ENCODE measurements at places on chromosomes 11 and 22.
A peak's percentile ranks its signal among the peaks of the same experiment; 100 is the strongest.

- DNase-seq: no peak
These were observed 387.1 kb downstream of the SOX6 start for GRCh38 chr11:15969281-15969680.

DNA sequence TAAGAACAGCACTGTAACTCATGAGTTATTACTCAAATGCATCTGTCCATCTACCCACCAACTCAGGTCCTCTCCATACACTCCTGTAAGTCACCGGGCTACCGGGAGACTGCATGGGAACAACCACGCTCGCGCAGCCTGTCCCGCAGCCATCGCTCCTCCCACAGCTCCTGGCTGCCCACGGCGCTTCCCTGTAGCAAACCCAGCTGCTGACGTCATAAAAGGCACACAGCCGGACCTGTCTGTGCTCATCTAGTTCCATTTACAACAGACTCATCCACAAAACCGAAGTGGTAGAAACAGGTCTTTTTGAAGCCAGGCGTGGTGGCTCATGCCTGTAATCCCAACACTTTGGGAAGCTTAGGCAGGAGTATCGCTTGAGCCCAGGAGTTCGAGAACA is 23.4 kb upstream of the PACSIN2 start:
- no peak for DNase-seq

GRCh38 chr11:105206633-105207032 is 67.1 kb upstream of the CARD18 start:
- no peak for DNase-seq

DNA sequence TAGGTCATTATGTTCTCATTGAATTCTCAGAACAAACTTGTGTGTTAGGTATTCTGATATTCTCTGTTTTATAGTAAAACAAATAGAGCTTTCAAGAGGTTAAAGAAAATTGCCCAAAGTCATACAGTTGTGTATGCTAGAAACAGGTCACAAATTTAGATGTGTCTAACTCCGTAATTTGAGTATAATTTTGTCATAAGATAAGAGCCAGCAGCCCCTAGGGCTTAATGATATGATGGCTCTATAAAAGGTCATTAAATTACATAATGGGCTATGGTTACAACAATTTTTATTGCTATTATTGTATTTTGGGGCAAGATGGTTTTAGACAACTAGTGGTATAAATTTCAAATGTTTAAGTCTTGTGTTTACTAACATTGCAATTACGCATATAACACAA is 701.9 kb downstream of the LUZP2 start:
- no peak for DNase-seq

DNA sequence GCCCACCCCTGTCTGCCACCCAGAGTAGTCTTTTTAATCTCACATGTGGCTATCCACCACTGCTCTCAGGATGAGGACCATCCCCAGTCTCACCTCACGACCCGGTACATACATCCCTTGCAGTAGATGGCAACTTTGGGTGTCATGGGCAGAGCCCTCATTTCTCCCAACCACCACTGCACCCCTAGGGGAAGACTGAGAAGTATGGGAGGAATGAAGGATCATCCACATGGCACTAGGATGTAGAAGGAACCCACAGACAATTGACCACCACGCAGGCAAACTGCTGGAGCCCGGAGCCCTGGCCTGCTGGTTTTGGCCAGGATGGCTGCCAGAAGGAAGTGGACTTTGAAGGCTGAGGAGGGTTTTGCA is 1.9 kb upstream of the SCARF2 start:
- no peak for DNase-seq

DNA sequence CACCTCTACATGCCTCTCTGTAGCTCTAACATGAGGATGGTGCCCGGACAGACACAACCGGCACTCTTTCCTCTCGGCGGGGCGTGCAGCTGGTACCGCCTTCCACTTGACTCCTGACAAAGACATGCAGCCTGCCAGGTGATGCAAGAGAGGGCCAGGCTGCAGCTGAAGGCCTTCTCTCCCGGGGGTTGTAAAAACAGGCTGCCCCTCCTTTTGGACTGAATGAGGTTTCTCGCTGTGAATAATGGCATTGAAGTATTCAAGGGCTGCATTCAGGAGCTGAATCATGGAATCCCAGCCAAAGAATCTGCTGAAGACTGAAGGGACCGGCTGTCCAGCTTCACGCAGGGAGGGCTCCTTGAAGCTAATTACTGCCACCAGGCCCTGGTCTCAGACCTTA is 110.9 kb downstream of the GALNT18 start:
- peak; percentile 51 for DNase-seq

- no peak for DNase-seq
These were observed 1.4 kb downstream of the USP47 start for GRCh38 chr11:11843211-11843621.

DNA sequence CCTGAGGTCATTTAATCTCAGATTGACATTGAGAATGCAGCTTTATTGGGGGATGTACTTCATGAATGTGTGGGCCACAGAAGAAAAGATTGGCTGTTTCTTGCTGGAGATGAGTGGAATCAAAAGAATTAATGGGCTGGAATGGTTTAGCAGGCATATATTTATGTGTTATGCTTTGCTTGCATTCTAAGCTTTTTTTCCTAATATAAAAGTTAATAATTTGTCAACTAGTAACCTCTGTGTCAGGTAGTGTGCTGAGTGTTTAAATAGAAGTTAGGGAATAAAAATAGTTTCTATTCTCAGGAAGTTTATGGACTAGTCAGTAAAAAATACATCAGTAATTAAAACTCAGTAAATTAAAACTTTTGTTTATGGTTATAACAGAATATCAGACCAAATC is 67.4 kb upstream of the PRODH start:
- no peak for DNase-seq

- DNase-seq: no peak
These were observed 426.0 kb upstream of the ISX start for GRCh38 chr22:34639911-34640310.

GRCh38 chr11:17004486-17005148 is 9.6 kb downstream of the PLEKHA7 start:
- DNase-seq: no peak

- no peak for DNase-seq
These were observed 12.8 kb downstream of the CD82 start for GRCh38 chr11:44578279-44578678.

Data from hypothalamus (tissue), 51 donors.